LHCN-M2 (cell line): ENCODE measurements at places on chromosomes 2 and 18. TPM values are rescaled to one million over a fixed set of nuclear protein-coding genes. Genes with fewer than 3 reads are reported as not detected.

STRADB gene
- total RNA-seq, result 255 and 259 TPM in 2 replicates

DNA sequence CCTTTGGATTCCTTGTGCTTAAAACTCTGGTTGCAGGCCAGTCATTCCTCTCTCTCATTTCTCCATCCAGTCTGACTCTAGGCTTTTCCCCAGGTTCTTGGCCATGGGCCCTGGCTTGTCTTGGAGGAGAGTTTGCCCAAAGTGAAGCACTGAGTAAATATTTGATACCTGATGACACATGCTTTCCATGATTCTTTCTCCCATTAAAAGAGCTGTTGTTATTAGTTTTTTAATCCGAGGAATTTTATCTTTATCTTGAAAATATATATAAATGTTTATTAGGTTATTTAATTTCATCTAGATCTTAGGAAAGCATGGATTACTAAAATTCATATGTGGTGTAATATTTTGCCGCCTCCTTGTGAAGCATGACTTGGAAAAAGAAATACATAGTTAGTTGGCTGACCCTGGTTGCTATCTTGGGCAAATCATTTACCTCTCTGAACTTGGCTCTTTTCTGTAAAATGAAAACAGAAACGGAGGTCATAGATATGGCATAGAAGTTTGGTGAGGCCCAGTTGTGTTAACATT lies 650.1 kb downstream of the SLC4A3 start:
- peak; percentile 50 for DNase-seq

CABYR gene
- total RNA-seq, result 0.34 and 0.64 TPM in 2 replicates

DNA sequence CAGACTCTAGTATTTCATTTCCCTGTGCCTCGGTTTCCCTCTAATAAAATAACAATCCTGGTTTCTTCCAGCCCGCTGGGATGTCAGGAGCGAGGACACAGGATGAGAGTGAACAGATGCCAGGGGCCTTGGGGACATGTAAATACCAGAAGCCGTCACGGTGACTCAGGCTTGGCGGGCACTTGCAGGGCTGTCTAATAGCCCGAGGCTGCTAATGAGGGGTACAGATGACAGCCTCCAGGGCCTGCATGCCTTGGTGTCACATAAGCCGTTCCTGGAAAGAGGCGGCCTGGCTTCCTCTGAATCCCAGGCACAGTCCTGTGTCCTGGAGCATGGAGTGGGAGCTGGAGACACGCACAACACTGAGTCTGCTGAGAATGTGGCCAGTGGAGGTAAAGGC lies 28.2 kb downstream of the HS1BP3 start:
- no peak for DNase-seq

GRCh38 chr18:13270279-13270855 lies 51.8 kb downstream of the LDLRAD4 start:
- DNase-seq, result no peak

SERPINB10 gene
- not detected in 2 replicates for total RNA-seq

DNA sequence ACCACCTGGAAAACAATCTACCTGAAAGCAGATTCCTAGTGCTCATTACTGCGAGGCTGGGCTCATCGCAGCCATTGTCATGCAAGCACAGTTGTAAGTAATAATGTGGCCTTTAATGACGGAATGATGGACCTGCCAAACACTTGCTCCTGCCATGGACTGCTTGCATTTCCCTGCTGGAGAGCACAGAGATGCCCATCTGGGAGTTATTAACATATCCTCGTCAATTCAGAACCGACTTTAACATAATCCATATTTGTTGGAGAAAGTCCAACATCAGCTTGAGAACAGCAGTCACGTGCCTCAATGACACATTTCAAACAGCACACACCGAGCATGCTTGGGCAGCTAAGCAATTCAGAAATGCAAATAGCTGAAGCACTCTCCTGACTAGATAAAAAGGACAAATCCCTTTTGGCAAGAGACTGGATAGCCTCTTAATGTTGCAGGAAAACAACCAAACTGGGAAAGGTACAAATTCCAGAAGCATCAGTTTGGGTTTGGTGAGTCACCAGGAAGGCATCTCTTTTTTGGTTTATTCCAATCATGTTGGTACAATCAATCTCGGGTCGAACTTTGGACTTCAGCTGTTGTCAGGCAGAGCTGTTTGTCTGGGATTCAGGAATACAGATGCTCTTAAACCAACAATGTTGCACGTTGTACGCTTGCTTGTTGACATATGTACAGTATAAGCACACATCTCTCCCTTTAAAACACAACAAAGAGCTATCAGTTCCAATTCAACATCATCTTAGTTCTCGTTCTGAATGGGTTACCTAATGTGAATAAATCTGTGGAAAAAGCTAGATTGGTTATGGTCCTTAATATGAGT lies 395.8 kb downstream of the LNPK start:
- peak; percentile 9 for DNase-seq

GRCh38 chr18:25726298-25726697 lies 364.1 kb downstream of the SS18 start:
- peak; percentile 73 for DNase-seq

DNA sequence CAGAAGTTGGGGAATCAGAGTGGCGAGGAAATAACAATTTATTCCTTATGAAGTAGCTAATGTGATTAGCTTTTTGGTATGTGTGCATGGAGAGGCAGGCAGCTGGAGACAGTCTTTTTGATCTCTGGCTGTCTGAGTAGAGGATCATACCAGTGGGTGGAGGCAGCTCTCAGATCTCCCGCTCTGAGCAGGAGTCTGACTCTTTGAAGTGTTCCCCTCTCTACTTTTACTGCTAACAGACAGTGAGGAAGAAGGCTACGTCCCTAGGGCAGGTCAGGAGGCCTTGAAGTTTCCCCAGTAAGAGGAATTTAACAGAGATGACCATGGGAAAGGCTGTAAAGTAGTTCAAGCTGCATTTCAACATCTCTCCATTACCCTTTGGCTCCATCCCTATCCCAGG lies 111.9 kb upstream of the REG3A start:
- DNase-seq, result no peak

DNA sequence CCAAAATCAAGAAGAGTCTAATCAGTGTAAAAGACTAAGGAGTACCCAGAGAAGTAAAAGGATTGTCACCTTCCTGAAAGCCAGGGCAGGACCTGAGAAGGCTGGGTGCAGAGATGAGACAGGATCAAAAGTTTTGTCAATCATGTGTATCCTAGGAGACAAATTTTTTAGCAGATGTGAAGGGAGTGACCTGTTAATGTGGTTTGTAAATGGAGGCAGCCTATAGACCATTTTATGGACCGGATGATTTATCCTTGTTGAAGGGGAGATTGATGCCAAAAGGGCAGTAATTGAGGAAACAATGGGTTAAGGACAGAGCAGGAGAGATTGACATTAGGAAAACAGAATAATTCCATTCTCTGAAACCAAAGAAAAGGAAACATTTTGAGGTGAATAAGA lies 813 bp downstream of the NDC80 start:
- peak; percentile 25 for DNase-seq

MTERF4 gene
- 24.3 and 34.1 TPM in 2 replicates for total RNA-seq

- no peak for DNase-seq
Measured at GRCh38 chr18:45688833-45689232, 35.1 kb upstream of the SLC14A1 start.

GRCh38 chr2:238259061-238260020 lies 19.5 kb upstream of the HES6 start:
- no peak for DNase-seq

- no peak for DNase-seq
Measured at GRCh38 chr2:233794128-233794658, 16.1 kb downstream of the MROH2A start.

CPLX4 gene
- total RNA-seq, result not detected in 2 replicates

- peak; percentile 92 for DNase-seq
Measured at GRCh38 chr18:42183746-42184145, 228.7 kb downstream of the PIK3C3 start.

GRCh38 chr2:19785867-19786266 lies 115.9 kb downstream of the TTC32 start:
- DNase-seq, result no peak
